ENCODE measurements at places on chromosomes 11 and 22.

- no peak for DNase-seq
Observed at GRCh38 chr22:19357270-19358105, 66.0 kb upstream of the CLTCL1 start.

- no peak for DNase-seq
Observed at GRCh38 chr11:125132596-125132995, 21.2 kb upstream of the TMEM218 start.

DNA sequence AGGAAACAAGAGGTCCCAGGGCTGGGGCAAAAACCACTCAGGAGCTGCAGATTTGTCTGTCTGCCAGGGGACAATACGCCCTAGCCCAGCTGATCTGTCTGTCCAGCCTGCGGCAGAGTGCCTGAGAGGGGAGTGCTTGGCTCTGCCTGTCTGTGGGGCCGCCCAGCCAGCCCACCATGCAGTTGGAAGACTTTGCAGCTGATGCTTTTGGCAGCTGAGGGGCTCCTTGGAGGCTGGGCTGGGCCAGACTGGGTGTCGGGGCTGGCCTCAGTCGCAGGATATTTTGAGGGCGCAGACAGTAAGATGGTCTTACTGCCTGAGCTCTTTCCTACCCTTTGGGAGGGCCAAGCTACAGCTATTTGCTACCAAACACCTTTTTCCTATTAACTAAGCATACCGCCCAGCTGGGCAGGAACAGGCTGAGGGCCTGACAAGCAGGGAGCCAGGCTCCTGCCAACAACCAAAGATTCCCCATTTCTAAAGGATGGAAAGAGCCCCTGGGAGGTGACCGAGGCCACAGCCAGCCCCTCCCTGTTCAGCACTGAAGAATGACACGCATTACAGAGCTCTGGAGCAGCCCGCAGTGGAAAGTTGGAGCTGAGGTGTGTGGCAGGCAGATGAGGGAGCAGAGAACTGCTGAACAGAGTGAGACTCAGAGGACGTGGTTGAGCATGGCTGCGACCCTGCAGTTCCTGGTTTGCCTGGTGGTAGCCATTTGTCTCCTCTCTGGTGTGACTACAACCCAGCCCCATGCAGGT lies at the start of gene FAM180B:
Gene FAM180B (plus strand): TSS at position 581 of the 758 bp plus-strand sequence. CDS start 91 bp downstream, at position 672.
- no peak for DNase-seq

DNA sequence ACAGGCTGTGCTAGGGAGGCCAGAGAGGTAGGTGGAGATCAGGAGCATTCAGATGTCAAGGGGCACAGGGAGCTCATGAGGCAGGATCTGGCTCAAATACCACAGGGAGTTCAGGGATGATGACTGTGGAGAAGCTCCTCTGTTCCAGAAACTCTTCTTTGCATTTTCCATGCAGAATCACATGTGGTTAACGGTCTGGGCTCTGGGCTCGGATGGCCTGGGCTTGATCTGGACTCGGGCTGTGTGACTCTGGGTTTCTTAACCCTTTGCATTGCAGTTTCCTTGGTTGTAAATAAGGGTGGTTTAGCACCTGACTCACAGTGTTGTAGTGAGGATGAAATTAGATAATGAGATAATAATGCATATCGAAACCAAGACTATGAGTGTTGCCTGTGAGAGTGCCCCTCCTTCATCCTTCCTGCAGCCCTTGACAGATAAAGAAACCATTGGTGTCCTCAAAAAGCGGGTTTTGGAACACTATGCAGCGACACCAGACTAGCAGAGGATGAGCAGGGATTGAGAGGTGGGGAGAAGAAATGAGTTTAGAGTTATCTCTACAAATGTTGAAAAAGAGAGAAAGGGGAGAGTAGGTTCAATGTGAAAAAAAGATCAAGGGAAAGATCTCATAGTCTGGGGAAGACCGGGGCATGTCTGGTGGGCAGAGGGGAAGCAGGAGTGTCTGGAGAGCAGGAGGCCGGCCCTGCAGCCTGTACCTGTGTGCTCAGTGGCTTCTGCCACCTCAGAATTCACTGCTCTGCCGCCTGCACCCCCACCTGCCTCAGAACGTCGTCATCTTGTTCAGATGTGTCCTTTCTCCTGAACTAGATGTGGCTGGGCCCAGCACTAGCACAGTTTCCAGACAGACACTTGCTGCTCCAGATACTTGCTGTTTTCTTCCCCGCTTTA lies 197.8 kb upstream of the SORL1-AS1 start:
- DNase-seq, result no peak

- DNase-seq, result no peak
Observed at GRCh38 chr11:70098936-70099335, 20.8 kb downstream of the ANO1 start.

- DNase-seq, result no peak
Observed at GRCh38 chr11:124108156-124108555, 7.1 kb upstream of the VWA5A start.
